ENCODE measurements at places on chromosomes 16 and 17.

DNA sequence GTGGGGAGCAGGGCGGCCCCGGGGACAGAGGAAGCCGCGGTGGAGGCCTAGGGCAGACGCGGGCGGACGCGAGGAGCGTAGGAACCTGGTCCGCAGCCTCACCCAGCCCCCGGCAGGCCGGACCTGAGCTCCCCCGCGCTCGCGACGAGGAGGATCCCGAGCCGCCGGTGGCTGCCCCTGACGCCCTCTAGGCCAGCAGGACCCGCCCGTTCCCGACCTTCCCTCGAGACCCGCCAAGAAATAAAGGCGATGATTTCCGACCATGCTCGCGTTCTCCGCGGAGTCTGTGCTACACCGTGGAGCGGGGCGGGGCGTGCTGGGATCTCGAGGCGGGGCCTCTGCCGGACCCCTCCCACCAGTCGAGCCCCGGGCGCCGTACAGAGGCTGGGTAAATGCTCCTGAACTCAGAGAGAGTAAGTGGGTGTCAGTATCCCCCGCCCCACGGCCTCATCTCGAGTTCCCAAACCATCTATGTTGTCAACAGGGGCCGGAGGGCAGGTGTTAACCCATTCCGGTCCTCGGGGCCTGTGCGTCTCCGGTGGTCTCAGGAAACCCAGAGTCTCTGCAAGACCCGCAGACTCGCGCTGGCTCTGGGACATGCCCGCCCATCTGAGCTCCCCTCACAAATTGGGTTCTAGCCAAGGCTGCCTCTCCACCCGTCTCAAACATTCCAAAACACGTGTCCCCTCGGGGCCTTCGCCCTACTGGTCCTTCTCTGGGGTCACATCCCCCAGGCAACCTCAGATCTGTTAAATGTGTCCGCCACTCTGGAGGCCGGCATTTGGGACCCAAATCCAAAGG lies 13.7 kb downstream of the SYCE1L start:
- peak; percentile 74 for DNase-seq

- peak; percentile 86 for DNase-seq
These were observed at the start of gene PCTP for GRCh38 chr17:55750750-55751657. TSS of gene PCTP (plus strand) at chr17:55751051. CDS start at chr17:55751104, 53 bp downstream.

DNA sequence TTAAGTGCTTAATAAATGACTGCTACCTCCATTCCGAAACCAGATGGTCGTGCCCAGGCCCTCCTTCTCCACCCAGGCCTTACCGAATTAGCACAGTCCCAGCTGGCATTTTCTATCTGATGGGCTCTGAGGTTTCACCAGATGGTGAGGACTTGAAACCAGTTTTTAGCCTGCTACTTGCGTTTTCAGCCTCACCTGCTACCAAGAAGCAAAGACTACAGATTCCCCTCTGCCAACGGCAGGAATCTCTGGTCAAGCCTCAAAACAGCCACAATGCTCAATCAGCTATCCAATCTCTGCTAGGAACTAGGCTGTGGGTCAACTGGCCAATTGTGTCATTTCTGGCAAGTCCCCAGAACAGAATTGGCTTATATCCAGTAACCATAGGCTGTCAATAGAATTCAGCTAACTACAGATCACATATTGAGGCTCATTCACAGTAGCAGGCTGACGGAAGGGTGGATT lies 11.7 kb downstream of the PECAM1 start:
- no peak for DNase-seq

DNA sequence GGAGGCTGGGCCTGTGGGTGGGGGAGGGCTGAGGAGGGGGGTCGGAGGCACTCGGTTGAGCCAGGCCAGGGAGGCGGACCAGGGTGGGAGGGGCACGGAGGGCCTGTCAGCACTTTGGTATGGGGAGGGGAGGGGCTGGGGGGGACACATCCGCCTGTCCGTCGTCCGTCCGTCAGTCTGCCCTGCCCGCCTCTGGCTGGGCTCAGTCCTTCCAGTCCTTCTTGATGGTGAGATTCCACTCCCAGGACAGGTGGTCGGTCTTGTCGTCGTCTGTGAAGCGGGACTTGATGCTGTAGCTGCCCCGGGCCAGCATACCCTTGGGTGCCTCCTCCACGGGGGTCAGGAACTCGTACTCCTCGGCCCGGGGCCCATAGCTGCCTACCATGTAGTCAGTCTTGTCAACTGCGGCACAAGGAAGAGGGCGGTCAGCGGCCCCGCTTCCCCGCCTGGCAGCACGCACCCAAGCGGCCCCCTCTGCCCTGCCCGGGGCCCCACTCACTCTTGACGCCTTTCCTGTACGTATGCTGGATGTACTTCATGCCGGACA lies 2.4 kb downstream of the ARHGDIA start:
- DNase-seq = no peak

GRCh38 chr16:2244926-2245795 lies 6.2 kb downstream of the ECI1 start:
- no peak for DNase-seq

DNA sequence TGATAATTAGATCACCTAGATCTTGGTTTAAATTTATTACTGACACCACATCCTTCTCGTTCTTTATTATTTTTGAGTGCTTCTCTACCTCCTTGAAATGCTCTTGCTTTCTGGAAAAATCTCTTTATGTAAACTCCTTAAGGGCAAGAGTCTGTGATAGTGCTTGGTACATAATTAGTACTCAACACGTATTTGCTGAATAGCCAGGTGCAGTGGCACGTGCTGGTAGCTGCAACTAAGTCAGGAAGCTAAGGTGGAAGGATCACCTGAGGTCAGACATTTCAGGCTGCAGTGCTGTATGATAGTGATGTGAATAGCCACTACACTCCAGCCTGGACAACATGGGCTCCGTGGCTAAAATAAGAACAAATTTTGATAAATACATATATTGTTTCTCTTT lies 63.0 kb downstream of the PPM1E start:
- no peak for DNase-seq

DNA sequence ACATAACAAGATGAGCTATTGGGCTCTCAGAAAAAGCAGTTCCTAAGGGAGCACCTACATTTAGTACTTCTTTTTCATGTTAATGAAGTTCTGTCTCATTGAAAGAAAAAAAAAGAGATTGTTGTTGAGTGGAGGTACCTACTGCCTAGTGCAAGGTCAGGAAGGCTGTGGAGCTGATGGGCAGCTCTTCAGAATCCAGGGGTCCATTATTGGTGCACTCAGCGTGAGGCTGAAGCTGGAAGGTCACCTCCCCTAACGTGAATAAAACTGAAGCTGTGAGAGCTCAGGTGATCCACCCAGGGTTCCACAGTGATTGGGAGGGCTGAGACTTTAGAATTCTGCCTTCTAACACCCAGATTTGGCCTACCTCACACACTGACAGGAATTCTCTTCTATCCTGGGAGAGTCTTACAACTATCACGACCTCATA lies 153.9 kb upstream of the TBX2 start:
- no peak for DNase-seq

DNA sequence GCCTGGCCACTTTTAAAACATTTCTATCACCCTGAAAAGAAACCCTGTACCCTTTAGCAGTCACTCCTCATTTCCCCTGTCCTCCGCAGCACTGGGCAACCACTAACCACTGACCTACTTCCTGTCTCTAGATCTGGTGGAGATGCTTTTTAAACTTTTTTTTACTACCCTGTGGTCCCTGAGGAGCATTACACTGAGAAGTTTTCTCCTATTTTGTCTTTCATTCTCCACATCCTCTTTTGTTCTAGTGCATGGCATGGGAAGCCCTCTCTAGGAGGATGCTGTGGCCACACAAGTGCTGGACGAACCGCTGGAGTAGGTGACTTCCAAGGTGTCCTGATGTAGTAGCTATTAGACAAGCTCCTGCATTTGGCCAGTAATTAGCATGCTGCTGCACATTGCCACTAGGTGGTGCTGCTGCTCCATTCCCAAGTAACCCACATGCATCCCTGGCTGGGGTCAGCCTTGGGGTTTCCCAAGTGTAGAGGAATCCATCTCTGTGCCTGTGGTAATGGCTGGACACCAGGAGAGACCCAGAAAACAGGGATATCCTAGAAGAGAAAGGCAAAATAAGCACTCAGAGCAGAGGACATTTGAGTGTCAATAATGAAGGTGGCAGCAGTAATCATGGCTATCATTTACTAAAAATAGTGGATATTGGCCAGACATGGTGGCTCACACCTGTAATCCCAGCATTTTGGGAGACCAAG lies 143.8 kb upstream of the CRHR1 start:
- peak; percentile 75 for DNase-seq

DNA sequence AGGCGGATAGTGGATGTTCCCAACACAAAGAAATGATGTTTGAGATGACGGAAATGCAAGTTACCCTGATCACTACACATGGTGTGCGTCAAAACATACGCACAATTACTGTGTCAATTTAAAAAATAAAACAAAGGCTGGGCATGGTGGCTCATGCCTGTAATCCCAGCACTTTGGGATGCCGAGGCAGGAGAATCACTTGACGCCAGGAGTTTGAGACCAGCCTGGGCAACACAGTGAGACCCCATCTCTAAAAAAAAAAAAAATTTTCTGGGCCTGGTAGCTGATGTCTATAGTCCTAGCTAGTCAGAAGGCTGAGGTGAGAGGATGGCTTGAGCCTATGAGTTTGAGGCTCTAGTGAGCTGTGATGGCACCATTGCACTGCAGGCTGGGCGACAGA lies 51.8 kb downstream of the TEKT5 start:
- no peak for DNase-seq

DNA sequence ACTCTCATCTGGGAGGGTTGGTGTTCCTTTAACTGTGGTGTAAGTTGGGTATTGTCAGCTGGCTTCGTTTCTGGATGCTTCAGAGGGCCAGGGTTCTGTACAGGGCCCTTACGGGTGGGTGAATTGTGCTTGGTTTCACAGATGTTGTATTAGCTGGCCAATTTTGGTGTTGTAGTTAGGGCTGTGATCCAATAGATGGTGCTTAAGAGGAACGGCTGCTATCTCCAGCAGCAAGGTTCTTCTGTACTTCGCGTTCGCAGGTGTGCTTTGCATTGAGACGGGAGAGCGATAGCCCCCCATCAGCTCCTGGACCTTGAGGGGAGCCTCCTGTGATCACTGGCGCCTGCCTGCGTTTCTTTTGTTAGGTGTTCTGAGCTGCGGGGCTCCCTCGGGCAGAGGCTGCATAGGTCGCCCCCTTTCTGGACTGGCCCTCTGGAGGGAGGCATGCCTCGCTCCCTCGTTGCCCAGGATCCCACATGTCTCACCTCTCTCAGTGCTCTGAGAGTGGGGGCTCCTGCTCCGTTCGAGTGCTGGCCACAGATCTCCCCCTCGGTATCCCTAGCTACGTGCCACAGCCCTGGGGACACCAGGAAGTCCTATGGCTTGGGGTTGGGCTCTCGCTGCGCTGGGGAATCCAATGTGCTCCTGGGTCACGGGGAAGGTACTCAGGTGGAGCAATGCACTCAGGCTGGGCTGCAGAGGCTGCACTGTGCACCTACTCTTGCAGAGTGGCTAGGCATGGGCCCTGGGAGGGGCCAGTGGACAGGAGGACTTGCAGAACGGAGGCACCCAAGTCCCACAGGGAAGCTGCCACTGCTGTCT lies 837 bp upstream of the PRDM7 start:
- DNase-seq = peak; percentile 64

- no peak for DNase-seq
These were observed 14.1 kb upstream of the CALB2 start for GRCh38 chr16:71344315-71344905.

GRCh38 chr17:48577946-48578615 lies at the start of gene HOXB4:
TSS of gene HOXB4 (minus strand) at chr17:48578350. CDS start at chr17:48578319, 31 bp downstream.
- peak; percentile 78 for DNase-seq

DNA sequence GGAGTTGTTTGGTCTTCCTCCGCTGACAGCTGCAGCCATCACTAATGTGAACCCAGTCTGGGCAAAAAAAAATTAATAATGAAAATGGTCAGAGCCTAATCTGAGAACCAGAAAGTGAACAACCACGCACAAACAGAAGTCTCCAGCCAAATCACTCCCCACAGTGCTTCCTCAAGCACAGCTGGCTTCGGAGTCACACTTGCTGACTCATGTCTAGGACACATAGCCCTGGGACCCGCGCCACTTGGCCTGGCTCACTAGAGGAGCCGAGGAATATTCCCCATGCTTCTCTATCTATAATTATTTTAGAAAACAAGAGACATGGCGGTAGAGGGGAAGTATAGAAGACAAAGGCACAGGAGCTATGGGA lies 109.1 kb downstream of the ZFHX3 start:
- no peak for DNase-seq

DNA sequence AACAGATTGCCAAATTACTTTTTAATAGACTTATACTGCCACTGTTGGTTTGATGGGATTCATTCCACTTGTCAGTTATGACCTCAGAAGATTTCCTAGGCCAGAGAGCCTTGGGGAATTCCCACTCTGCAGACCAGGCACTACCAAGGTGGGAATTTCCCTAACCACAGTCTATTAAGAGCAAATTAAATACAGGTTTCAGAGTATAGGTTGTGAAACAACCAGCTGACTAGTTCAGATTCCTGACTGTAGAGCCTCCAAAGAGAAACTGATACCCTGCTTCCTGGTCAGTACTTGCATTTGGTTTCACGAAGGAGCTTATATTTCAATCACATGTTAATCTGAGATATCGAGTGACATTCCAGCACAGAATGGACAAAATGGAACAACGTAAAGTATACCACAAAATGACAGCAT lies 186.5 kb downstream of the STX8 start:
- peak; percentile 26 for DNase-seq

DNA sequence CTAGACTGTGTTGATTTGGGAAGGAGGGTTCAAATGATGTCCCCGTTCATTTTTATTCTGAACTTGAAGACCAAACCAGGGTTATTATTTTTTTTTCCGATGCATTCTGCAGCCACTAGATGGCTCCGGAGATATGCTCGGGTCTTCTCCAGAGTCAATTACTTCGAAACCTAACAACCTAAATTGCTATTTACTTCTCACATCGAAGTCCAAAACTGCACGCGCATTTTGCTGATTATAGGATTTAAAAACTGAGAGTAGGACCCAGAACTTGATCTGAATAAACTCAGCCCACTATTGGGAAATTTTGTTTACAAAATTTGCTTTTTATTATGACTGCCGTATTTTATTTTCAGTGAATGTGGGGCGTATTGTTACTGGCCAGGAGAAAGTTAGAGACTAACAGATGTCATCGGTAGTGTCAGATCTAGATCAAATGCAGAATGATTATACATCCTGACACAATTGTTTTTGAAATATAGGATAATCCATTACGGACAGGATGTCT lies 263.8 kb downstream of the HS3ST3A1 start:
- DNase-seq = peak; percentile 13

DNA sequence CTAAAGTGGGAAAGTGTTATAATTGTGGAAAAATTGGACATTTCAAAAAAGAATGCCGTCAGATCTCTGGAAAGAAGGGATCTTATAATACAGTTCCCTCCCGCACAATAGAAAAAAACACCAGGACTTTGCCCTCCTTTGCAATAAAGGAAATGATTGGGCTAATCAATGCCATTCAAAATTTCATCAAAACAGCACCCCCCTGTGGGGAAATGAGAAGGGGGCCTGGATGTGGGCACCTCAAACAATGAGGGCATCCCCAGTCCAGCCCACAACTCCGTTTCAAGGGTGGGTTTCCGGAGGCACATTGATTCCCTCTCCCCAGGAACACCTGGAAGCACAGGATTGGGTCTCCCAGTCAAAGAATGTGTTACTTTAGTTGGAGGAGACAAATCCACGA lies 26.1 kb downstream of the CD300LG start:
- DNase-seq = no peak

- no peak for DNase-seq
These were observed 5.4 kb downstream of the COL1A1 start for GRCh38 chr17:50196036-50196435.

GRCh38 chr17:29250666-29251065 lies 4.0 kb downstream of the CRYBA1 start:
- DNase-seq = no peak

GRCh38 chr17:732067-732901 lies at the start of gene TLCD3A:
TSS of gene TLCD3A (plus strand) at chr17:732596. CDS start at chr17:732648, 52 bp downstream.
- DNase-seq = peak; percentile 51
